ENCODE measurements at places on chromosomes 5 and 9. TPM values are rescaled to one million over a fixed set of nuclear protein-coding genes. Genes with fewer than 3 reads are reported as not detected.

- H3K27me3 ChIP-seq: no peaks in the 10 kb centered on the region
- H3K4me1 ChIP-seq: peaks cover 66% of the 10 kb centered on the region
Observed at GRCh38 chr9:127899128-127899943, at the start of gene ST6GALNAC6. TSS of gene ST6GALNAC6 (minus strand) at chr9:127899603. CDS start at chr9:127897981, 1,622 bp downstream.

DNA sequence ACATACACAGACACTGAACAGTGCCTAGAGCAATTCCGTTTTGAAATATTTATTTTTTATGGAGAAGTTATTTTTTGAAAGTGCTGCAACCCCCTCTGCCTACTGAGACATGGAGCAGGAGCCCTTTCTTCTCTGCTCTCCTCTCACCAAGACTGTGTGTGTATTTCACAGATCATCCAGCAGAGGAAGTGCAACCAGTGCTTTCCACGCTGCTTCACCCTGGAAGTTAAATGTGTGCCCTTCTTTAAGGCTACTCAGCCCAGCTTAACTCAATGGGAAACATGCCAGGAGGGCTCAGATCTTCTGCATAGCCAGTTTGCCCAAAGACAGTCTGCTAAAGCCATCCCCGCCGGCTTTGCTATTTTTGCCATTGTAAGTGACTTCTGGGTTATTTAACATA lies 606.3 kb downstream of the TLE1 start:
- no peak for DNase-seq
- H3K4me1 ChIP-seq: no peaks in the 10 kb centered on the region
- H3K27ac ChIP-seq: no peak overlapping the region
- H3K27me3 ChIP-seq: no peaks in the 10 kb centered on the region

DNA sequence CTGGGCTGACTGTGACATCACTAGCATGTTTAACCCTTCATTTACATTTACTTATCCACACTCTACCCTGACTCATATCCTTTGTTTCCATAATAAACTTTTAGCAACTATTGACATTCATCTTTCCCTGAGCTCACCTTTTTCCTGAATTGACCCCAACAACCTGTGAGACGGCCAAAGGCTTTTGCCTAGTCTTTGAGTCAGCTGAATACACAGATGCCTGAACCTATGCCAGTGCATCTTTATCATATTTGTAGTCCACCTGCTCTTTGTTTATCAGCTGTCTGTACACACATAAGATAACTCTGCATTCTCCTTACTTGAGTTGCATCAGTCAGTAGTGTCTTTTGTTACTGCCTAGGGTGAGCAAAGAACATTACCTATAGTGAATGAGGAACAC lies 128.5 kb upstream of the HMHB1 start:
- DNase-seq: no peak
- H3K4me1 ChIP-seq: no peaks in the 10 kb centered on the region
- H3K27ac ChIP-seq: no peak overlapping the region
- no peak overlapping the region for H3K4me3 ChIP-seq
- H3K27me3 ChIP-seq: no peaks in the 10 kb centered on the region

GRCh38 chr5:15034379-15034778 lies 162.8 kb upstream of the ANKH start:
- H3K4me3 ChIP-seq: no peak overlapping the region
- H3K27ac ChIP-seq: no peak overlapping the region
- no peaks in the 10 kb centered on the region for H3K4me1 ChIP-seq
- no peak for DNase-seq

- DNase-seq: no peak
- H3K36me3 ChIP-seq: no peaks in the 10 kb centered on the region
- H3K27me3 ChIP-seq: no peaks in the 10 kb centered on the region
- no peak overlapping the region for H3K27ac ChIP-seq
- H3K4me1 ChIP-seq: no peaks in the 10 kb centered on the region
Observed at GRCh38 chr5:83197326-83197967, 120.1 kb downstream of the XRCC4 start.

DNA sequence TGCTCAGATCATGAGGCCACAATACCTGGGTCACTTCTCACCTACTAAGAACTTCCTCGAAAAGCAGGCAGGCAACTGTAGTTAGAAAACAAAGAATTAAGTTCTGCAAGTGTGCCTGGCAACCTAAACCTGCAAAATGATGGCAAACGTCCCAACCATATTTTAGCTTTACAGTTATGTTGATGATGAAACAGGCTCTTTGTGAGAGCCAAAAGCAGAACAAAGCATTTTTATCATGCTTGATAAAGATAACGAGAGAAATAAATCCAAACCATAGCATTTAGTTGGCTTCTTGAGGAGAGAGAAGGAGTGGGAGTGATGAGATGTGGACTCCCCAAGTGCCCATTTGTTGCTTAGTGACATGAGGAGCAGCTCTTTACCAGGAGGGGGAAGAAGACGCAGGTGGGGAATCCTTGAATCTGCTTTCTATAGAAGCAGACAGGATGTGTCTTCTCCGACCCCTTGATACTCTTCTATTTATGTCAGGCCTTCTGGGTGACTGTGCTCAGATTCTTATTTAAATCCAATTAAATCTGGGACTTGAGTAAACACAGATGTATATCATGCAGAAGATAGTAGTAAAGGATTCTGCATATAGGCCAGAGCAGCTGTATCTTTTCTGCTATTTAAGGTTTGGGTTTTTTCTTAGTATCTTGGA lies 221.2 kb downstream of the TMEM167A start:
- no peak overlapping the region for H3K4me3 ChIP-seq
- H3K27me3 ChIP-seq: no peaks in the 10 kb centered on the region
- no peak overlapping the region for H3K27ac ChIP-seq
- H3K4me1 ChIP-seq: no peaks in the 10 kb centered on the region
- DNase-seq: no peak

DNA sequence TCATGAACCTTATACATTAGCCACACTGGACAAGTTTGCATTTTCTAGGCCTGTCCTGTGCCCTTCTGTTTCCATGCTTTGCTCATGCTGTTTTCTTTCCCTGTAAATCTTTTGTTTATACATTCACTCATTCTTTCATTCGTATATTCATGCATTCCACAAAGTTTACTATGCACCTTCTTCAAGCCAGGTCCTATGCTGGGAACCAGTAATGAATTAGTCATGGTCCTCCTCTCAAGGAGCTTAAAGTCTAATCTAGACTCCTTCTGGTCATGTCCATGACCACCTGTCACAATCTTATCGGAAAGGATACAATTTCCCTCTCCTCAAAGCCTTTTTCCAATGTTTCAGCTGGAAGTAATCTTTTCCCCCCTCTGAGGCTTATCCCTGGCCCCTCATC lies 9.1 kb upstream of the XPA start:
- H3K4me1 ChIP-seq: no peaks in the 10 kb centered on the region
- H3K27me3 ChIP-seq: peaks cover under 1% of the 10 kb centered on the region
- DNase-seq: no peak
- H3K4me3 ChIP-seq: no peak overlapping the region
- no peaks in the 10 kb centered on the region for H3K36me3 ChIP-seq

DNA sequence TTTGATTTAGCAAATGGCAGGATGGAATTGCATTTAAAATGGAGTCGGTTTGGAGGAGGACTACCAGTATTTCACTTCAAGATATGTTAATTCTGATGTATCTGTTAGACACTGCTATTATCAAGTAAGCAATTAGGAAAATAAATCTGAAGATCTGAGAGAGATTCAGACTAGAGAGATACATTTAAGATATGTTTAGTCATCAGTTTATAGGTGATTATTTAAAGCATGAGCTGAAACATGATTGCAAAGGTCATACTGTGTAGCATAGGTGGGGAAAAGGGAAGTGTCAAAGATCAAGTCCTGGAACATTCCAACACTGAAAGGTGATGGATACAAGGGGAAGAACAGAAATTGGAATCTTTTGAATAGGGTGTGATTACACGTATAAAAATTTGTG lies 79.1 kb downstream of the FAM174A start:
- DNase-seq: no peak
- no peaks in the 10 kb centered on the region for H3K27me3 ChIP-seq
- no peaks in the 10 kb centered on the region for H3K4me1 ChIP-seq
- no peak overlapping the region for H3K4me3 ChIP-seq

DNA sequence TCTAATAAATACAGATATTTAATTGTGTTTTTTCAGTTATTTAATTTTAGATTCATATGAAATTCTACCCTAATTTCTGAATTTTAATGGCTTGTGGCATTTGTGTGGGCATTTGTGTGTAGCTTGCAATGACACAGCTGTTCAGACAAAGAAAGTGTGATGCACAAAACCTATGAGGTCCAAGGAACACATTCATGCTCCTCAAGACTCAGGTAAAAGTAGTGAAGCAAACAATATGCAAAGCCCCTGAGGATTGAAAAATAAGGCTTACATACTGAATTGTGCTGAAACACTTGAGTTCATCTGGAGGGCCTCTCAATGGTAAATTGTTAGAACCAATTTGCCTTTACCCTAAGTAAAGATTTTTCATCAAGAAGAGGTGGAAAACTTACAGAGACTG lies 28.1 kb downstream of the IL7R start:
- H3K27ac ChIP-seq: no peak overlapping the region
- peaks cover 5% of the 10 kb centered on the region for H3K4me1 ChIP-seq
- H3K27me3 ChIP-seq: no peaks in the 10 kb centered on the region
- H3K36me3 ChIP-seq: no peaks in the 10 kb centered on the region
- no peak overlapping the region for H3K4me3 ChIP-seq

DNA sequence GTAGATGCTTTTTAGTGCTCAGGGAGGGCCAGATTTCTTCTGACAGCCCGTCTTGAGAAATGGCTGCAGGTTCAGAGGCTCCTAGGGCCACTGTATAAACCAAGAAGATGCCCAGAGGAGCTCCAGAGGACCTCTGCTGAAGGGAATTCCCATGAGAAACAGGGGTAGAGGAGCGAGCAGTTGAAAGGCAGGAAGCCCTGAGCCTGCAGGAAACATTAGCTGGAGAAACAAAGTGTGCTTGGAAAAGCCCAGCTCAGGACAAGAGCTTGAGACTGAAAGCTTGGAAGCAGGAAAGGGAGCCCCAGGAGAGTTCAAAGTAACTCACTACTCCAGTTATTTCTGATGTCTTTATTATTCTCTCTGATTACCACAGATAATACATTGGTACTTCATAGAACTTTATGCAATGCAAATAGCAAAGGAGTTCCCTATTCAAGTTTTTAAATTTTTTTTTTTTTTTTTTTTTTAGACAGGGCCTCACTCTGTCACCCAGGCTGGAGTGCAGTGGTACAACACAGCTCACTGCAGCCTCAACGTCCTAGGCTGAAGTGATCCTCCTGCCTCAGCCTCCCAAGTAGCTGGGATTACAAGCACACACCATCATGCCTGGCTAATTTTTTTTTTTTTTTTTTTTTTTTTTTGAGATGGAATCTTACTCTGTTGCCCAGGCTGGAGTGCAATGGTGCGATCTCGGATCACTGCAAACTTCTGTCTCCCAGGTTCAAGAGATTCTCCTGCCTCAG lies 16.5 kb downstream of the HBEGF start:
- peaks cover 34% of the 10 kb centered on the region for H3K4me1 ChIP-seq
- H3K36me3 ChIP-seq: peaks cover 27% of the 10 kb centered on the region
- DNase-seq: no peak
- H3K27me3 ChIP-seq: no peaks in the 10 kb centered on the region
- H3K27ac ChIP-seq: peak overlapping the region; percentile 24

DNA sequence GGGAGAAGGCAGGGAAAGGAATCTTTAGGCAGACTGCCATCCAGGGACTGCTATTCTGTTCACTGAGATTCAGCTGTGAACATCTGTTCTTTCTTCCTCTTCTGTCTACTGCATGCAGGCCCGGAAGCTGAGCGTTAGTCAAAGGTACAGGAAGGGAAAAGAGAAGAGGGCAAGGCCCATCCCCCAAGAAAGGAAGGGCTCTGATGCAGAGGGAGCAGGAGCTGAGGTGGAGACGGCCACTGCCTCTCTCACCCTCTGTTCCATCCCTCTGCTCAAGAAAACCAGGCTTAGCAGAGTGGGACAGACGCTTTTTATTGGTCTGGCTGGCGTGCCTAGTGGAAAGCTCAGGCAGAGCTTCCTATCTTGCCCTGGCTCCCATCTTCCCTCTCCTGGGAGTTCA lies 57.6 kb downstream of the PFDN1 start:
- no peak for DNase-seq
- peaks cover 45% of the 10 kb centered on the region for H3K36me3 ChIP-seq
- peak overlapping the region; percentile 58 for H3K27ac ChIP-seq
- H3K4me1 ChIP-seq: peaks cover 60% of the 10 kb centered on the region

GRCh38 chr5:149300441-149300840 lies 28.8 kb downstream of the AFAP1L1 start:
- no peaks in the 10 kb centered on the region for H3K27me3 ChIP-seq
- H3K36me3 ChIP-seq: no peaks in the 10 kb centered on the region
- H3K27ac ChIP-seq: peak overlapping the region; percentile 84
- no peak overlapping the region for H3K4me3 ChIP-seq
- DNase-seq: no peak
- peaks cover 46% of the 10 kb centered on the region for H3K4me1 ChIP-seq

ABO gene
- total RNA-seq: 25.0 TPM

- peaks cover 32% of the 10 kb centered on the region for H3K4me1 ChIP-seq
- peak overlapping the region; percentile 24 for H3K27ac ChIP-seq
- H3K36me3 ChIP-seq: no peaks in the 10 kb centered on the region
- no peak overlapping the region for H3K4me3 ChIP-seq
- H3K27me3 ChIP-seq: no peaks in the 10 kb centered on the region
Observed at GRCh38 chr5:172559004-172559932, 81.8 kb upstream of the NEURL1B start.

DNA sequence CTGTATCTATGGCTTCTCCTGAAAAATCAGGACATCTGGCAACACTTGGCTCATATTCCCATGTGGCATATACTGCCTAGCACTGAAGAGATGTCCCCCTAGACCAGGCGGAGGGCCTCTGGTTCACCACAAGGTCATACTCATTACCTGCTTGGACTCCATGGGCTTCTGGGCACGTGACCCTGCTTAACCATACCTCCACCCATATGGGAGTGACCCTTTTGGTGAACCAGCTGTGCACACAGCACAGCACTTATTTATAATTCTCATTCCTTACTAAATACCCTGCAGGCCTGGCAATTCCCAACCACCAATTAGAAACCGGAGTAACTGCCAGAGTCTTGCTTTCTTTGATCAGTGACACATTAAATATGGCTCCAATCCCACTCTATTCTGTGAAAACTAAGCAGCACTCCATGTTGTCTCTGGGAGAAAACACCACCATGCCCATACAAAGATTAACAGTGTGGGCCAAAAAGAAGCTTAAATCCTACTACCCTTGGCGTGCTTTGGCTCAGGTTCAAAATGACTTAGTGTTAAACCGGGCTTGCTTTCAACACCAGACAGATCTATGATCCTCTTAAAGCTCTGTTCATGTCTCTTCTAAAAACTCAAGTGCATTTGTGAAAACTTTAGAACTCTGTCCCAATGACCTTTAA lies 57.7 kb downstream of the MTMR12 start:
- peaks cover 17% of the 10 kb centered on the region for H3K4me1 ChIP-seq
- no peak overlapping the region for H3K27ac ChIP-seq

- DNase-seq: no peak
- peak overlapping the region; percentile 96 for H3K4me3 ChIP-seq
- H3K4me1 ChIP-seq: peaks cover 23% of the 10 kb centered on the region
- no peaks in the 10 kb centered on the region for H3K27me3 ChIP-seq
Observed at GRCh38 chr5:90475436-90475980, 844 bp downstream of the POLR3G start.

- H3K36me3 ChIP-seq: peaks cover 10% of the 10 kb centered on the region
- peaks cover 44% of the 10 kb centered on the region for H3K4me1 ChIP-seq
- no peak overlapping the region for H3K27ac ChIP-seq
- no peak for DNase-seq
Observed at GRCh38 chr5:148387325-148387724, 3.6 kb downstream of the FBXO38 start.

Data from lower lobe of right lung (tissue), 2 donors.